Pulmonary artery endothelial cell (primary cell): ENCODE measurements at places on chromosomes 4 and X.

GRCh38 chr4:79964400-79965211 is 108.4 kb downstream of the ANTXR2 start:
- DNase-seq: no peak

DNA sequence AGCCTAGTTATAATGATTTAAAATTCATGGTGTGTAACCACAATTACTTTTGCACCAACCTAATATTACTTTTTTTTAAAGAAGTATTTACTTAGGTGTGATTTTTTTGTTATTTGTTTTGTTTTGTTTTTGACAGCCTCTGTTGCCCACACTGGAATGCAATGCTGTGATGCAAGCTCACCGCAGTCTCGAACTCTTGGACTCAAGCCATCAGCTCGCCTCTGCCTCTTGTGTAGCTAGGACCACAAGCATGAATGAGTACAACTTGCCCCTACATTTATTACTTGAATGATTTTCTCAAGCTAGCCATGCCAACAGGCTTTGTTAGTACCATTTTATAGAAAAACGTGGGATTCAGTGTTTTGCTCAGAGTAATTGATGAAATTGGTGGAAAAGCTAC is 488.8 kb upstream of the CPEB2 start:
- no peak for DNase-seq

DNA sequence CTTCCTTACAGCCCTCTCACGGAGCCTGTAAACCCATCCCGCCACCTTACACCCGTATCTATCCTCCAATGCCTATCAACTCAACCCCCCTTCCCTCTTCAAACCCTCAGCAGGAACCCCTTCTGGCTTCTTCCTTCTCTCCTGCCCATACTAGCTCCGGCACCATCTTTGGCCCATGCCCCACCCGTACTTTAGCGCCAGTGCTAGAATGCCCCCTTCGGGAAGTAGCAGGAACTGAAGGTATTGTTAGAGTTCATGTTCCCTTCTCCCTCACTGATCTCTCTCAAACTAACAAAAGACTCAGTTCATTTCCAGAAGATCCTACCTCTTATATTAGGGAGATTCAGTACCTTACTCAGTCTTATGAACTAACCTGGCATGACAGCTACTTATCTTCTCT is 2.7 kb upstream of the UGT2B15 start:
- DNase-seq: no peak

DNA sequence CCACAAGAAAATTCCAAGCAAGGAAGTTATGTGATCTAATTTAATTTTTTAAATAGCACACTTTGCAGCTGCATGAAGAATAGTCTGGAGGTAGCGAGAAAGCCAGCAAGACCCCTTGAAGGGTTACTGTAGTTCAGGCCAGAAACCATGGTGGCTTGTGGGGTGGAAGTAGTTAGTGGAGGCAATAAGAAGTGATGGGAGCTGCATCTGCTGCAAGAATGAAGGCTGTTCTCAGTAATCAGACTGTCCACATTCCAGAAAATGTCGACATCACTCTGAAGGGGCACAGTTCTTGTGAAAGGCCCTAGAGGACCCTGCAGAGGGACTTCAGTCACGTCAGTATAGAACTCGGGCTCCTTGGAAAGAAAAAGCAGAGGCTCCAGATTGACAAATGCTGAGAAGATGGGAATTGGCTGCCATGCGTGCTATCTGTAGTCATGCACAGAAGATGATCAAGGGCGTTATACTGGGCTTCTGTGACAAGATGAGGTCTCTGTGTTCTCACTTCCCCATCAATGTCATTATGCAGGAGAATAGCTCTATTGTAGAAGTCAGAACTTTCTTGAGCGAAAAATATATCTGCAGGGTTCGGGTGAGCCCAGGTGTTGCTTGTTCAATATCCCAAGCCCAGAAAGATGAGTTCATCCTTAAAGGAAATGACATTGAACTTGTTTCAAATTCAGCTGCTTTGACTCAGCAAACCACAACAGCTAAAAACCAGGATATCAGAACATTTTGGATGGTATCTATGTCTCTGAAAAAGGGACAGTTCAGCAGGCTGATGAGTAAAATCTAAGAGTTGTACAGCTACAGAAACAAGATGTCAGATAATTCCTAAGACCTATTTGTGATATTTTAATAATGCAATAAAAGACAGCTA is 254.2 kb downstream of the CBR4 start:
- no peak for DNase-seq

GRCh38 chr4:62533573-62533972 is 1333.4 kb downstream of the ADGRL3 start:
- DNase-seq: no peak

GRCh38 chrX:150365990-150366911 is 3.1 kb downstream of the MAMLD1 start:
- no peak for DNase-seq

DNA sequence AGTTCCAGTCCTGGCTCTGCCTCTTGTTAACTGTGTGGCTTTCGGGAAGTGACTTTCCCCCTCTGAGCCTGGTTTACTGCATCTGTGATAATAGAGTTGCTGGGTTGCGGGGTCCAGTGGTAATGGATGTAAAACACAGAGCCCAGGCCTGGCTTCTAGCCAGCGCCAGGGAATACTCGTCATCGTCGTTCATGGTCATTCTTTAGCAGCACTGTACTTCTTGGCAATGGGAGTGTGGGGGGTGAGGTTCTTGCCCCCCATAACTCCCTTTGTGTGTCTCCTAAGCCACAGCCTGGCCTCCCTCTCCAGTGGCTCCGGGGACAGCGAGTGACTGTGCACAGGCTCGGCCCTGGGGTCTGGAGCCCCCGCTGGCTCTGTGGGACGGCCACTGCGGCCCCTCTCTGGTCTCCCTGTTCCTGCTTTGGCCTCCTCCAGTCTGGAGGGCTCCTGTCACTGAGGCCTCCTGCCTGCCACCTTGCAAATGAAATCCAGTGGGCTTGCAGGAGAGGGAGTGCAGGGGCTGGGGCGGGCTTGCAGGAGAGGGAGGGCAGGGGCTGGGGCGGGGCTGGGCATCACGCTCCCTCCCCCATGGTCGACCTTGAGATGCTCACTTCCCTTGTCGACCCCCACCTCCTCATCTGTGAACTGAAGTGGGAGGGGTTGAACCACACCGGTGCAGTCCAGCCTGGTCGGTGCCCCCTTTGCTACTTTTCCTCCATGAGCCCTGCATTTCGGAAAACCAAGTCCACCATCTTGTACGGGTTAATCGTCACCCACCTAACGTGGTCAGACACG is 13.2 kb downstream of the PSAPL1 start:
- no peak for DNase-seq

DNA sequence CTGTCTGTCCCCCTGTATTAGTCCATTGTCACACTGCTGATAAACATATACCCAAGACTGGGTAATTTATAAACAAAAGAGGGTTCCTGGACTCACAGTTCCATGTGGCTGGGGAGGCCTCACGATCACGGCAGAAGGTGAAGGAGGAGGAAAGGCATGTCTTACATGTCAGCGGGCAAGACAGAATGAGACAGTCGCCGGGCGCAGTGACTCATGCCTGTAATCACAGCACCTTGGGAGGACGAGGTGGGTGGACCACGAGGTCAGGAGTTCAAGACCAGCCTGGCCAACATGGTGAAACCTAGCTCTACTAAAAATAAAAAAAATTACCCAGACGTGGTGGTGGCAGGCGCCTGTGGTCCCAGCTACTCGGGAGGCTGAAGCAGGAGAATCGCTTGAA is 24.7 kb downstream of the IL3RA start:
- no peak for DNase-seq

DNA sequence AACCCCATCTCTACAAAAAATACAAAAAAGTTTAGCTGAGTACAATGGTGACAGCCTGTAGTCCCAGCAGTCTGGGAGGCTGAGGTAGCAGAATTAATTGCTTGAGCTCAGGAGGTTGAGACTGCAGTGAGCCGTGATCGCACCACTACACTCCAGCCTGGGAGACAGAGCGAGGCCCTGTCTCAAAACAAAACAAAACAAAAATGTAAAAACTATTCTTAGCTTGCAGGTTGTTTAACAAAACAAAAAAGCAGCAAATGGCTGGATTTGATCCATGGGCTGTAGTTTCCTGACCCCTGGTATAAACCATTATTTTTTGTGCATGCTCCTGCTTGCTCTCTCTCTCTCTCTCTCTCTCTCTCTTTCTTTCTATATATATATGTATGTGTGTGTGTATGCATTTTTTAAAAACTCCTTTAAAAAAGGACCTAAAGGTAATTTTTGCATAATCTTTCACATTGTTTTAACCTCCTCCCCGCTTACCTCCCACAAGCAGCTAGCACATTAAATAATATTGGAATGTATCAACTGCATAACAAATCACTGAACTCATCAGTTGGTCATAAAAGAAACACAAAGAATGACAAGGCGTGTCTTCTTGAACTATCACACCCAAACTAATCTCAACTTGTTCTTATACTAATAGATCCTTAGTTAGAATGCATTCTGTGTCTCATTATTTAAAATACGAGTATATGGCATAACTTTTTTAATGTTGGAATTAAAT is 4.8 kb downstream of the AREG start:
- no peak for DNase-seq

DNA sequence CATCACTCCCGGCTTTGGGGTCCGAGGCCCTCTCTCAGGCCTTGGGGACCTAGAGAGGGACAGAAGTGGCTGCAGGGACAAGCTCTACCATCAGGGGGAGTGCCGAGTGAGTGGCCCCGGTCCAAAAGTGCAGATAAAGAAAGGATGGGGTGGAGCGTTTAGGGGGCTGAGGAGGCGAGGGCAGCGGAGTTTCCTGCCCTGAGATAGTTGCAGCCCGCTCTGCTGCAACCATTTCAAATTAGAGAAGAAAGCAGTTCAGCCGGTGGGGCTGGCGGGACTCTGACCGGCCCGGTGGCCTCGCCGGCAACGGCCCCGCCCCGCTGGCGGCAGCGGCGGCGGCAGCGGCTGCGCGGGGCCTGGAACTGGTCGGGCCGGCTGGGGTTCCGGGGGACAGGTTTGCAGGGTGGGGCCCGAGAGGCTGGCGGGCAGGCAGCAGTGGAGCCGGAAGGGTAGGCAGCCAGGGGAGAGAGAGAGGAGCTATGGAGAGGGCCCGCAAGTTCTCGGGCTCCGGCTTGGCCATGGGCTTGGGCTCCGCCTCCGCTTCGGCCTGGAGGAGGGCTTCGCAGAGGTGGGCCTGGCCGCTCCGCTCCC is 7.6 kb downstream of the DLG3 start:
- DNase-seq: no peak

GRCh38 chrX:154458116-154458953 is at the start of gene PLXNA3:
PLXNA3 (plus strand) TSS chrX:154458281; CDS start chrX:154460184, 1,903 bp downstream.
- no peak for DNase-seq

DNA sequence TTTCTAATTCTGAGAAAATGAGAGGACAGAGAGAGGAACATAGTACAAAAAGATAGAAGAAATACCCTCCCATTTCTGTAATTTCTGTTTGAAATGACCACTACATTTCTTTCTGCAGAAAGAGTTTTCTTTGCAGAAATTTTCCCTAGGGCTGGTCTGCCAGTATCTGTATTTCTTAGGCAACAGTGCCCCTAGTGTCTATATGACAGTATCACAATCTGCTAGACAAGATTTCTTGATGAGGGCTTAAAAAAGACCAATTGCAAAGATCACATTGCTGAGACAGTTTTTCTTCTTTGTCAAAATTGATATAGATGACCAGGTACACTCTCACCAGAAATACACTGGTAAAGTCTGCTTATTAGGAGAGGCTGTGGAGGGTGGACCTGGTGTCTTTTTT is 81.0 kb upstream of the ZDHHC15 start:
- no peak for DNase-seq

DNA sequence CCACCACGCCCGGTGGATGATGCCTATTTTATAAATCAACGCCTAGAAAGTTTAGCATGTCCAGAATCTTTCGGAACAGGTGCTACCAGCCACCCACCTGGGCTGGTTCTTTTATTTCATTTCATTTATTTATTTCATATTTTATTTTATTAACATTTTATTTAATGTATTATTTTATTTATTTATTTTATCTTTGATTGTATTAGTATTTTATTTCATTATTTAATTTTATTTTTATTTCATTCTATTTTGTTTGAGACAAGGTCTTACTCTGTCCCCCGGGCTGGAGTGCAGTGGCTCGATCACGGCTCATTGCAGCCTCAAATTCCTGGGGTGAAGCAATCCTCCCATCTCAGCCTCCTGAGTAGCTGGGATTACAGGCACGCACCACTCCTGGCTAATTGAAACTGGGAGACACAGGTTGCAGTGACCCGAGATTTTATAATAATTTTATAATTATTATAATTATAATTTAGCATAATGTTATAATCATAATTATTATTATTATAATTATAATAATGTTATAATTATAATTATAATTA is 187.2 kb downstream of the SHOX start:
- DNase-seq: no peak

GRCh38 chrX:56429581-56429980 is 133.8 kb upstream of the UBQLN2 start:
- DNase-seq: no peak

- no peak for DNase-seq
These were observed 763.8 kb upstream of the AADAT start for GRCh38 chr4:170853422-170854021.

GRCh38 chr4:160276785-160277325 is 1174.0 kb downstream of the RAPGEF2 start:
- DNase-seq: no peak

GRCh38 chr4:52685316-52685715 is 26.2 kb upstream of the USP46 start:
- no peak for DNase-seq

DNA sequence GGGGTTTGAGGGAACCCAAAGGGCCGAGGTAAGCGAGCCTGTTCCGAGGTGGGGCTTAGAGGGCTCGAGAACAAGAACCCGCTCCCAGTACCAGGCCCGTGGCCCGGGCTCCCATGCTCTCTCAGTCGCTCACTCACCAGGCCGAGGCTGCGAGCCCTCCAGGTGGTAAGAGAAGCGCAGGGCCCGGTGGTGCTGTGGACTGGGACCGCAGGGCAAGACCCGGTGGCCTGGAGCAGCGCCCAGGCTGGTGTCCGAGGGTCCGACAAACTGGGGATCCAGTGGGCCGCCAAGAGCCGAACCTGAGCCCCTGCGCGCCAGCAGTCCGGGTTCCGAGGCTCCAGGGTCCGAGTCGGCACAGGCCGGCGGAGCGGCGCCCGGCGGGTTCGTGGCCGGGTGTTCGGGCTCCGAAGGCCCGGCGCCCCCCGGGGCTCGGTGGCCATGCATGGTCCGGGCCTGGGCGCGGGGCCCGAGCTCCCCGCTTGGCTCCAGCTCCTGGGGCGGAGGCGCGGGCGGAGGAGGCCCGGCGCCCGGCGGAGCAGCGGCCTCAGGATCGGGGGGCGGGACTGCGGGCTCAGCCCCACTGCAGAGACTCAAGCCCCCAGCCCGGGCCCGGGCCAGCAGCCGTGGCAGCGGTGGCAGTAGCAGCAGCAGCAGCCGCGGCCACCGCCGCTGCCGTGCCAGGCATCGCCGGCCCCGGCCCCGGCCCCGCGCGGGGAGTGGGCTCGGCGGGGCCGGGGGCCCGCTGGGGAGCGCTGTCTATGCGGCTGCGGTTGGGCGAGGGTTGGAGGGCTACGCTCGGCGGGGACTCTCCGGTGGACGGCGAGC is 833 bp downstream of the FGD1 start:
- DNase-seq: no peak

DNA sequence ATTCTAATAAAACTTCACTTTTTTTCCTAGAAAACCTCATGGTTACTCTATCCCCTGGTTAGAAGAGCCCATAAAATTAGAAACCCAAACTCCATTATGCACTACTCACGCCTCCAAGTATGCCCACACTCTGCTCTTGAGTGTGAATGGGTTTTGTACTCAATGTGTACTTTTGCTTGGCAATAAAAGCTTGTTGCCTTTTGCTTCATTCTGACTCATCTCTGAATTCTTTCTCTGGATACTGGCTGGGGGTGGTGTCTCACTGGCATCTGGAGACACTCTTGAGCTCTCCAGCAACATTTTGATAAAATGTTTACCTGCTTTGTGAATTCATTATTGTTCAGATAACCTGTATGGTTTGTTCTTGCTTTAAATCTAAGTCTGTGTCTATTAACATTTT is 963.3 kb downstream of the TRAM1L1 start:
- DNase-seq: no peak
